Esophagus muscularis mucosa (tissue), 4 donors: ENCODE measurements at places on chromosomes 11 and 22.

- DNase-seq = no peak
Observed at GRCh38 chr11:76008474-76008873, 193.5 kb downstream of the UVRAG start.

DNA sequence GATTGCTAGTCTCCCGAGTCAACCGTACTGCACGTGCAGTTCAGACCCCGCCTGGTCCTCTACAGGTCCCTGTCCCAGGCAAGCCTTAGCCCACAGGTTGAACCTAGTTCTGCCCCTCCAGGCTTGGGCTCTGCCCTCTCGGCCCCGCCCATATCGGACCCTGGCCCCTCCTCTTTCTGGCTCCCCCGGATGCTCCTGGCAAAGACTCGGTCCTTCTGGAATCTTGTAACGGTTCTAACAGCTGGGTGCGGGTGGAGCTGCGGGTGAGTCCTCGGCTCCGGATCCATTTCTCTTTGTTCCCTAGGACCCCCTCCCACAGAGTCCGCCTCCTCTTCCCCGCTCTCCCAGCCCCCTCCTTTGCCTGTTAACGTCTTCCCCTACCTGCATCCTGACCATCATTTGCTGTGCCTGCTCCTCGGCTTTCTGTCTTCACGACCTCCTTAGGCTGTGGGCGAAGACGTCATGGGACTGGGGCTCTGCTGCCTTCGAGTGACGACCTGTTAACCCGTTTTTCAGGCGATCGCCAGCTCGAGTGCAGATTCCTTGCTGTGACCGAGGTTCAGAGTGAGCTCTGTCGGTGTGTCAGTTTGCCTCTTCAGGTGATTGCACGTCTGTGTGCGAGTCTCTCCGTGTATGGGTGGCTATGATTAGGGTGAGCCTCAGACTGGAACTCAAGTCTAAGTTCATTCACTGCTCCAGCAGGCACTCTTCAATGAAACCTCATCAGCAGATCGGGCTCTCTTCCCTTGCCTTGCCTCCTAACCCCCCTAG, at the start of gene DNHD1:
DNHD1 (plus strand) TSS at position 212 of the 771 bp plus-strand sequence. CDS start 936 bp downstream, outside the sequence.
- DNase-seq = peak; percentile 87

DNA sequence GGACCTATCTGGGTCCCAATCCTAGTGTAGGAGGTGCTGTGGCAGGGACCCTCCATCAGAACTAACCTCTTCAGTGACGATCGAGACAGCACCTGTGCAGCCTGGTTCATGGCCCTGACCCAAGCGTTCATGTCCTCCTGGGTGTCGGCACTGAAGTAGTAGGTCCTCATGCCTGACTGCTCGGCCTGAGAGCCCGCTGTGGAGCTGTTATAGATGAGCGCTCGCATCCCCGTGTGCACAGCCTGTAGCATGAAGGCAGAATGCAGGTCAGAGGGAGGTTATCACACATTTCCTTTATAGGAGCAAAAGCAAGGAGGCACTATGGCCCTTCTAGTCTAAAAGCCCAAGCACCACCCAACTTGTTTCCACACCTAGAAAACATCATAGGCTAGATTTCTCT, 103.0 kb downstream of the C11orf58 start:
- DNase-seq = no peak

DNA sequence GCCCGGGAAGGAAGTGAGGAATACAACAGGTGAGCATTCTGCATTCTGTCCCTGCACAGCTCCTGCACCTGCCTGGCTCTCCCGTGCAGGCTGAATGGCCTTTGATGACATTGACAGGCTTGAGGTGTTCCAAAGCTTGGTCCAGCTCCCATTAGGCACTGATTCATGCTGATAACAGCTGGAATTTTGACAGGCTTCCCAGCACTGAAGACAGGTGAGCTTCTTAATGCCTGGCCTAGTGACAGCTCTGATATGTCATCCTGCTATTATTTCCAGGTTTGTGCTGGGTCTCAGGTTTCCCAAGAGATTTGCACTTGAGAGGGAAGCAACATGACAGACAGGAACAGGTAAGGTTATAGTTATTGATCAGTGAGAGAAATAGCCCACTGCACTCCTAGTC, 58.0 kb upstream of the MTNR1B start:
- DNase-seq = no peak

- DNase-seq = no peak
Observed at GRCh38 chr11:16312233-16312765, 44.0 kb downstream of the SOX6 start.

GRCh38 chr22:17891481-17892167, 117.4 kb upstream of the BID start:
- no peak for DNase-seq

DNA sequence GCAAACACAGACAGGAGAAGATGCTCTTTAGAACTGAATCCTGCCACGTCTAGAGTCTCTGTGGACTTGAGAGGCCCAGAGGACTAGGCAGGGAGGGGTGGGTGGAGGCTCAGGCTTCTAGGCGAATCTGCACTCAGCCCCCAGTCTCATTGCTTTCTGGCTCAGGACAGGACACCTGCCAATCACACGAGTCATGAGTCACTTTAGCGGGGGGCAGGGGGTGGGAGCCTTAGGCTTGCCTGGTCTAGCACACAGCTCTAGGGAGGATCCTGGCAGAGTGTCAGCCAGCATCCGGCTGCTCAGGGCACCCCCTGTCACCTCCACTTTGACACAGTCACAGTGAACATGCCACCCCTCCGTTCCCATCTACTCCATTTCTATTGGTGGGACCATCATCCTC, 167.7 kb downstream of the CEP164 start:
- DNase-seq = no peak

DNA sequence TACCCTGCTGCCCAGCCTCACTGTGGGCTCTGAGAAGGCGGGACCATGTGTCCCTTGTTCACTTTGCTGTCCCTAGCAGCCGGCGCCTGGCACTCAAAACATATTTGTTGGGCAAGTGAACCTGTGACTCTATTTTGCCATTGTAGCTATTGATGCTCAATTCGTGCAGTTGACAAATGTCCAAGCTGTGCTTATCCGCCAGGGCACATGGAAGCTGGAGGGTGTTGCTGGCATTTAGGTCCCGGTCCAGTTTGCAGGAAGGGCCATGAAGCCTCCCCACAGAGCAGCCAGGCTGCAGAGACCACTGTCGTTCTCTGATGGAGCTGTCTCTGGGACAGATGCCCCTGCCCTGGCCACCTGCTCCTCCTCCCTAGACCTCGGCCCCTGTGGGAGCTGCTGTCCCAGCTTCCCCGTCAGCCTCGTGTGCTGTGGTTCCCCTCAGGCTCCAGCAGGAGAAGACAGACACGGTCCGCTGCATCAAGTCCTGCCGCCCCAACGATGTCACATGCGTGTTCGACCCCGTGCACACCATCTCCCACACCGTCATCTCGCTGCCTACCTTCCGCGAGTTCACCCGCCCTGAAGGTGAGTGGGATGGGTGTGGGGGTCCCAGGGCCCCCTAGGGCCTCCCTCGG, 71.5 kb downstream of the FBLN1 start:
- DNase-seq = no peak

GRCh38 chr11:2185324-2186085, 13.9 kb upstream of the TH start:
- DNase-seq = no peak

GRCh38 chr11:5090668-5091067, 21.3 kb downstream of the OR52E1 start:
- DNase-seq = no peak

GRCh38 chr11:86978756-86979608, 23.8 kb upstream of the FZD4 start:
- DNase-seq = no peak

DNA sequence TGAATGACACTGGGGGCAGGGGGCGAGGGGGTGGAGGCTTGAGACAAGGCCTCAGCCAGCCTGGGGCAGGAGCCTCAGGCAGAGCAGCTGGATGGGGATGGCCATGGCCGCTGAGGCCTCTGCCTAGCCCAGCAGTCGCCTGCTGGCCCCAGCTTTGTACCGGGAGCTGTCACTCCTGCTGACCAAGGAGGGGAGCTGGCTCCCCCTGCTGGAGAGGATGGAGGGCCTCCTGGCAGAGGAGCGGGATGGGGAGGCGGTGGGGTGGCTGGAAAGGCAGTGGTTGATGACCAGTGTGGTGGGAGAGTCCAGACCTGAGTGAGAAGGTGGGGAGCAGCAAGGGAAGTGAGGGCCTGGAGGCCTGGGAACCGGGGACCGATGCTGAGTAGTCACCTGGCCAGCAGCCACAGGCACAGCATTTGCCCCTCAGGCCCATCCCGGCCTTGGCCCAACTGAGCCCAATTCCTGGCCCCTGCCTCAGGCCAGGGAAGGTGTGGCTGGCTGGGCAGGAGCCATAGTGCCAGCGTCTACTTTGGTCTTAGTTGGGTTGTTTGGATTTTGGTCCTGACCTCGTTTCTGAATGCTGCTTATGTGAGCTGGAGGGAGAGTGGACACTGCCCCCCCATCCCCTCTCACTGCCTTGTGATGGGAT, 6.0 kb upstream of the SUSD2 start:
- peak; percentile 94 for DNase-seq

GRCh38 chr11:67691149-67691548, 16.7 kb upstream of the ALDH3B2 start:
- no peak for DNase-seq

DNA sequence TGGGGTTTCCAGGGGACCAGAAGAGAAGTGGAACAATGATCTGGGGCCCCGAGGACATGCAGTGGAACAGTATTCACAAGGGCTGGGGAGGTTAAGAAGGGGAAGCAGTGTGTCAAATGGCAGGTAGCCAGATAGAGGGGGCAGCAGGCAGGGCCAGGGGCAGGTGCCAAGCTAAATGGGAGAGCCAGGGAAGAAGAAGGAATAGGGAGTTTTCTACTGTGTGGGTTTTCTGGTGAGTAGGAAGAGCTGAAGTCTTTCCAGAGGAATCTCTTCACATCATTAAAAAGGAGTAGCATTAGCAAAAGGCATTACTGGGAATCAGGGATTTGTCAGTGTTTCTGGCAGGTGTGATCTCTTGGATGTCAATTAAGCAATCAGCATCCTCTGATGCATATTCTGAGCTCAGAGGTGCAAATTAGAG, 55.8 kb downstream of the IRAG1 start:
- DNase-seq = no peak

- DNase-seq = no peak
Observed at GRCh38 chr11:86218125-86219084, 26.1 kb upstream of the EED start.

DNA sequence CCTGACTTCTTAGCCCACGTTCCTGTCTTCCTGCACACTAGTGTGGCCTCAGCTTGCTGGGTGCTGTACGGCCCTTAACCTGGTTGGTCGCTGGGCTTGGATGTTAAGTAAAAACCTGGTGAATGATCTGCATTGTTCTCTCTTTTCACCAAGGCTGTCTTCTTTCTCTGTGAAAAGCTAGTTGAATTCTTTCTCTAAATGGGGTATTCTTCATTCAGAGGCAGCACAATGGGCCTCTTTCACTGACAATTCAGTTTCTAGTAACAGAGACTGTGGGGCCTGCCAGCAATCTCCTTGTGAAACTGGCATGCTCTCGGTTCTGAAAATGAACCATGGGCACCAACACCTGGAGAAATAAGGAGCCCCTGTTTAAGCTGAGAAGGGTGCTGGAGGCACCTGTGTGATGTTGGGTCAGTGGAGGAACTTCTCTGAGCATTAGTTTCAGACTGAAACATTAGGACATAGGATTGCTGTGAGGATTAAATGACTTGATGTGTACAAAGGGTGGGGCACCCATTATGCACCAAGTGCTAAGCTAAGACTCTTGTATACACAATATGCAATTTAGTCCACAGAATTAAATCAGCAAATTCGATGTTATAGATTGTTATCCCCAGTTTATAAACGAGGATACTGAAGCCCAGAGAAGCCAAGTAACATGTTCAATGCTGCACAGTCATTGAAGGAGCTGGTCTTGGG, 33.1 kb upstream of the ELF5 start:
- DNase-seq = no peak

DNA sequence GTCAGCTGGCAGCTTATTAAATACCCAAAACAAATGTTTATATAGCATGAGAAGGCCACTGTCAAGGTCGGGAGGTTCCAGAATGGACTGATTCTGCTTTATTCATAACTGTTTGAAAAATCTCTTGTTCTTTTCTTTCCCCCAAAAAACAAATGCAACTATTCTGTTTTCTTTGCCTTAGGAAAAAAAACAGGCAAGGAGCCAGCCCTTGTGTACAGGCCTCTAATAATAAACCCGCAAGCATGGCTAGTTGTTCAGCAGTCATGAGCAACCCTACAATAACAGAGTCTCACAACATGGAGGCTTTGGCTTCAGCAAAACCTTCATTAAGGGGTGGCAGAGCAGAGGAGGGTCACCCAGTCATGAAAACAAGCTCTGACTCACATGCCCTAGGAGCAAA, 191.7 kb downstream of the KIRREL3 start:
- no peak for DNase-seq

DNA sequence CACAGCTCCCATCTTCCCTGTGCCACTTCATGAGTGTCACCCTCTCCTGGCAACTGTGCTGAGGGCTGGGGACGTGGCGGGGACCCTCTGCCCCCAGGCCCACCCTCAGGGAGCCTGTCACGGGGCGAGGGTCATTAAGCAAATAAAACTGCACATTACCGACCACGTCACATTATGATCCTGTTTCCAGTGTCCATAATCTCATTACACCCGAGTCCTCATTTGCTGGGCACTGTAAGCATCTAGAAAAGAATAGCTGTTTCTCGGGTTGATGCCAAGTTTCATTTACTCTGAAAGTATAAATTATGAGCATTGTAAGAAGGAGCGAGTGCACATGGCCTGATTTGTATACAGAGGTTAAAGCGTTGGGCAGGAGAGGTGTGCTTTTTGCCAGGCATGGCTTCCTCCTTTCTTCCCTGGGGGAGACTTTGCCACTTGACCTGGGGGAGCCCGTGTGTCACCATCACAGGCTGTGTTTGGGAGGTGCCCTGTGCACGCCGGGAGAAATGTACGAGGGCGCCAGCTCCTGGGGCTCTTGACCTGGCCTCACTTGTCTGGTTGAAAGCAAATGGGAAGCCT, 50.5 kb downstream of the LRP5 start:
- DNase-seq = no peak

- DNase-seq = no peak
Observed at GRCh38 chr11:121059605-121060004, 35.7 kb downstream of the TBCEL start.

DNA sequence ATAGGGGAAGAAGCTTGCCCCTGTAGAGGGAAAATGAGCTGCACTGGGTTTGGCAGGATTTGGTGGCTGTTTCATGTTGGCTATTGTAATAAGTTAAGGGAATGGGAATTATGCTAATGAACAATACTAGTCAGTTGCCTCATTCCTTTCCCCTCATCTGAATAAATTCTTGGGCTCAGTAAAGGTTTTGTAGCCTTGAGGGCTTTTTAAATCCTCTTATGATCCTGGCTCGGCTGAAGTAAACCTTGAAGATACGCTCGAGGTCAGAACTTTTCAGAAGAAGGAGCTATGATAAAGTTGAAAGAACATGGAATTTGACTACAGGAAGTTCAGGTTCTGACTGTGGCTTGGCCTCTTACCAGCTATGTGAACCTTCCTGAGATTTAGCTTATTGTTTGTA, 448.7 kb downstream of the RAB38 start:
- DNase-seq = no peak
